ENCODE measurements at places on chromosomes 5 and 9.

DNA sequence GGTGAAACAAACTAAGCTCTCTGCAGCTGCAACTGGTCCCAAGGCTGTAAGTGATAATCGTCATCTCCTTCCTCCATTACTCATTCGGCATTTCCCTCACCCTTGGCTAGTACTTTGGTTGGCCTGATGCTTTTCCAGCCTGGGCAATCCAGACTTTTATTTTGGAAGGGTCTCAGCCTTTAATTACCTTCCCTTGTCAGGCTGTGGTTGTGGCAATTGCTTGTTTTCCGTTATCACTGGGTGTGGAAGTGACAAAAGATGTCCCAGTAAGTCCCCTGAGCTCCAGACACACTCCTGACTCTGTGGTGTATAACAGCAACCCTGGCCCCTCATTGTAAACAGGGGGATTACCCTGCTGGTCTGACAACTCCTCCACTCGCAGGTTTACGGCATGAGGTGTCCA is 6.3 kb upstream of the FAF2 start:
- no peak for DNase-seq

- DNase-seq, result peak; percentile 47
Measured at GRCh38 chr9:109745335-109746283, 34.4 kb upstream of the PALM2AKAP2 start.

- DNase-seq, result no peak
Measured at GRCh38 chr5:135546101-135546500, 10.3 kb upstream of the NEUROG1 start.

DNA sequence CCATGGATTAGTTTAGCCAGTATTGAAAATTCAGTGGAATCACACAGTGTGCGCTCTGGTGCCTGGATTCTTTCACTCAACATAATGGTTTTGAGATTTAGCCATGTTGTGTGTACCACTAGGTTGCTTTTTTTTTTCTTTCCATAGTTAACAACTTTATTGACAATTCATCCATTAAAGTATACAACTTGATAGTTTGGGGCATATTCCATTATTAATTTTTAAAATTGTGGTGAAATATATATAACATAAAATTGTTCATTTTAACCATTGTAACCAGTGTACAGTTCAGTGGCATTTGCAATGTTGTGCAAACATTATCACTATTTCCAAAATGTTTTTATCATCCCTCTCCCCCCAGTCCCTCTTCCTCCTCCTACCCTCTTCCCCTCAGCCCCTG is 35.2 kb downstream of the ANKRD33B start:
- no peak for DNase-seq

- no peak for DNase-seq
Measured at GRCh38 chr9:68895741-68896478, 118.0 kb downstream of the PRKACG start.

DNA sequence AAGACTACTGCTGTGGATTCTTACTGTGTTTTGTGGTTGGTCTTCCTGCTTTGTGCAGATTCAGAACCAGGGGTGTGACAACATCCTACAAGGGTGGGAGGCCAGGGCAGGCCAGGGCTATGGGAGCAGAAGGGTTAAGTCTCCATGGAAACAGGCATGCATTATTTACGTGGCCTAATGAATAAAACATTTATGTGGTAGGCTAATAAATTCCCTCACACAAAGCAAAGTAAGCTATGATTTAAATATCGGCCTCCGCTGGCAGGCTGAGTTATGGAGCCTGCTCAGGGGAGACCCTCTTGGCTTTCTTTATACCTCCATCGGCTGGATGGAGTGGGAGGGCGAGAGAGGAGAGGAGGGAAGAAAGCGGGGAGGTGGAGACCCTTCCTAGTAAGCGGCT is 230.3 kb upstream of the MVB12B start:
- no peak for DNase-seq

- DNase-seq, result no peak
Measured at GRCh38 chr9:31908158-31908890, 476.1 kb upstream of the ACO1 start.

- DNase-seq, result peak; percentile 16
Measured at GRCh38 chr5:128213340-128213739, 129.8 kb downstream of the SLC12A2 start.

DNA sequence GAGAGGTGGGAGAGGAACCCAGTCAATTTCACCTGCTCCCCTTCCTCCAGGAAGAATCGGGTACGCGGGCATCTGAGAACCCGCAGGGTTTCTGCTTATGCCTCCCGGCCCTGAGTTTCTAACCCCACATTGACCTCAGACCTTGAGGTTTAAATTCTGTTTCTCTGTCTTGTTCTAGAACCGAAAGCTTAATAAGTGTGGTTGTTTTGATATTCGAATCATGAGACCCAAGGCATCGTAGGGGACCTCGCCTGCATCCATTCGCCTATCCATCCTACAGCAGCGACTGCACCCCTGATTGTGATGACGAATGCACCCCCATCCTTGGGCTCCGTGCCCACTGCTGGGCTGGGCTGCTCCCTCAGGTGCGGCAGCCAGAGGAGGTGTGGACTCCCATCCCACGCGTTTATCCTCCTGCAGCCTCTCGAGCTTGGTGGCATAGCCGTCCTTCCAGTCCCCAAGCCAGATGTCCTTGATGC is 80.8 kb upstream of the IER5L start:
- DNase-seq, result peak; percentile 91

DNA sequence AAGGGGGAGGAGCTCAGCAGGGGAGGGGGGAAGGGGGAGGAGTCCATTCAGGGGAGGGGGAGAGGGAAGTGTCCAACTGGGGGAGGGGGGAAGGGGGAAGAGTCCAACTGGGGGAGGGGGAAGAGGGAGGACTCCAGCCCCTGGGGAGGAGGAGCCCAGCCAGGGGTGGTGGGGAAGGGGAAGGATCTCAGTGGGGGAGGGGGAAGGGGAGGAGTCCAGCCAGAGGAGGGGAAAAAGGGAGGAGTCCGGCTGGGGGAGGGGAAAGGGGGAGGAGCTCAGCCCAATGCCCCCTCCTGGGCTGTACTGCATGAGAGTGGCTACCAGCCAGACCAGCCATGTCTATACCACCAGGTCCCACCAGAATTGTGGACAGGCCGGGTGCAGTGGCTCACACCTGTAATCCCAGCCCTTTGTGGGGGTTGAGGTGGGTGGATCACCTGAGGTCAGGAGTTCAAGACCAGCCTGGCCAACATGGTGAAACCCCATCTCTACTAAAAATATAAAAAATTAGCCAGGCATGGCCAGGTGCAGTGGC is 30.6 kb upstream of the ADAMTS2 start:
- DNase-seq, result no peak

DNA sequence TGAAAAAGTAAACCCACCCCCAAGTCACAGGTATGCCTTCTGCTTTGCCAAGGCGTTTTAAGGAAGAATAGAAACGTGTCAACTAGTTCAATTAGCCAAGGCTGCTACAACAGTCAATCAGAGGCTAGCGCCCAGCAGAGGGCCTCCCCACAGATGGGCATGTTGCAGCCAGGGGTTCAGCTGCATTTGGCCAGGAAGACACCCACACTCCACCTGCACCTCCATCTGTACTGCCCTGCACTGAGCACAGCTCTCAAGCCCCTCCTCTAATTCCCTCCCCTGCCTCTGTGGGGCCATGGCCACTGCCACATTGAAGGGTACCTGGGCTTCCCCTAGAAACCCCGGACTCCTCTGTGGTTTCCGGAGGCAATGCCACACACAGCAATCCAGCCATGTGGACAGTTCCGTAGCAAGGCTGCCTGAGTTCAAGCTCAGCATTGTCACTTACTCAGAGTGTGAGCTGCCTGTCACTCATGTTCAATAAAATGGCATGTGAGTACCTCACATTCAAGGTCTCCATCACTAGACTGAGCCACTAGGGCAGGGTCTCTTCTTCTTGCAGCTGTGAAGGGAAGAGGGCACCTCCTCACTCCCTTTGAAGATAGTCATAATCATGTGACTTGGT is 248.4 kb downstream of the IRX2 start:
- no peak for DNase-seq

- no peak for DNase-seq
Measured at GRCh38 chr9:614431-614830, 227.1 kb upstream of the DMRT1 start.
